ENCODE measurements at places on chromosomes 3 and 15.

GRCh38 chr3:72844436-72844993 lies 3.7 kb downstream of the SHQ1 start:
- no peak for DNase-seq

GRCh38 chr15:36468746-36469145 lies 110.7 kb upstream of the CDIN1 start:
- peak; percentile 91 for DNase-seq

DNA sequence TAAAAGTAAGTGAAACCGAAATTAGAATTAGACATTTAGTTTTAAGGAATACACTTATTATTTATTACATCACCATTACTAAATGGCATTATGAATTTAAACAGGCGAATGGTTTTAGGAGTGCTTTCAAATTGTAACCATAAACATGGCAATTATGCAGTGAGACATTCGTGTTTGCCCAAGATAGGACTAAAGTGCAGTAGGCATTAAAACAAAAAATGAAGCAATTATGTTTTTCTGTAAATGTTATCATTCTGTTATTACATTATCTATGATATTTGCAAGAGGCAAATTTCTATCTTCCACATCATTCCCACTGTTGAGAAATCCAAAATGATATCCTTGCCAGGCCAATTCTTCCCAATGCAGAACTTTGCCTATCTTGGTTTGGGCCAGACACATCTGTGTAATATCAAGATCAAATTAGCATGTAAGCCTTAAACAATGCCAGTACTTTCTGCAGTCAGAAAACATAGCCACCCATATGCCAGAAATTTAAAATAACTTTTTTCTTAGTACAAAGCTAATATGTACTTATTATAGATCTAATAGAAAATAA lies 156.9 kb downstream of the ATP8B4 start:
- DNase-seq: no peak

GRCh38 chr3:195250473-195251251 lies 20.3 kb downstream of the XXYLT1 start:
- DNase-seq: no peak

DNA sequence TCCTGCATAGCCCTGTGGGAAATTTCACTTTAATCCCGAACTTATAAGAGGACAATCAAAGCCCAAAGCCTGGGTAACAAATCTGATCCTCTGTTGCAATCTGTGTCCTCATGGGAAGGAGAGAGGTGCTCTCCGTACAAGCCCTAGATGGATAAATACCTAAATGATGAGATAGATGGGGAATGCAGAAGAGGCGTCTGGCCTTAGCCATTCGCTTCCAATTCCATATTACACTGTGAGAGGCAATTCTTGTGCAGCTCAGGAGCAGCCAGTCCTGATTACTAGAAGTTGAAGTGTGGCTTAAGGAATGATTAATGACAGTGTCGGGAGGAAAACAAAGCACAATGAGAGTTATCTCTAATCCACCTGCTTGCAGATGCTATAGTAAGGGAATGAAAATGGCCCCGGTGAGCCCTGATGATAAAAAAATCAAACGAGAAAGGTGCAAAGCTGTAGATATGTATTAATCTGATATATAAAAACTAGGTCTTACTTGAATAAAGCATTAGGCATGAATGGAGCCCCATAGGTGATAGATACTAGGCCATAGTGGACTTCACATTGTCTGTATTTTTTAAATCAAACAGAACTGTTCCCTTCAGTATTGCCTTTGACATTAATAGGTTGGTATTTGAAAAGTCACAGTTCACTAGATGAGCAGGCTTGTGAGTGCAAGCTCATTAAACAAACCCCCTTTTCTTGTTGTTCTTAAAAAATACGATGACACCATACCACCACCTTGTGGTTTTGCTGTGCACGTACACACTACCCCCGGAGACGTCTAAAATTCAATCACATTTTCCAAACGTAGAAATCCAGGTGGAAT lies 54.2 kb upstream of the TMCO5A start:
- DNase-seq: peak; percentile 65

DNA sequence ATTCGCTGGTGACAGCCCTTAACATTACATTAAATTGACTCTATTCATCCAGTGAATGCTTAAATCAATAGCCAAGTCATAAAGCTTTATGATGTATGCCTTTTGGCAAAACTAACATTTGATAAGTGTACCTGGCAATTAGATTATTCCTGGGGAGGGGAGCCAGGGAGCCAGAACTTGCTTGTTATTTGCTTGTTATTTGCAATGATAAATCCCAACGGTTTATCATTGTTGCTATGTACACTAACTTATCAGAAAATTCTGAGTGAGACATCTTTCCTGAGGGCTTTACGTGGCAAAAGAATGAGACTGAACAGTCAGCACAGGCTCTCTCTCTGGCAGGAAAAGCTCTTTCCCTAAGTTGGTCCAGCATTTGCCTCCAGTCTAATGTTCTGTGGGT lies 35.8 kb upstream of the FBN1 start:
- DNase-seq: no peak

DNA sequence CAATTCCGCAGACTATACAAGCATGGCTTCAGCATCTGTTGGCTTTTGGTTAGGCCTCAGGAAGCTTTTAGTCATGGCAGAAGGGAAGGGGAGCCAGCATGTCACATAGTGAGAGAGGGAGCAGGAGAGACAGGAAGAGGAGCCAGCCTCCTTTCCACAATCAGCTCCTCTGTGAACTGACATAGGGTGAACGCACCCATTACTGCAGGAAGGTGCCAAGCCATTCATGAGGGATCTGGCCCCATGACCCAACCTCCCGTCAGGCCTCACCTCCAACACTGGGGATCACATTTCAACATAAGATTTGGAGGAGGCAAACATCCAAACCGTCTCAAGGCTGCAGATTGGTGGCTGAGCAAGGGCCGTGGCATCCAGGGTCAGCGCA lies 106.3 kb downstream of the LRRK1 start:
- DNase-seq: no peak

DNA sequence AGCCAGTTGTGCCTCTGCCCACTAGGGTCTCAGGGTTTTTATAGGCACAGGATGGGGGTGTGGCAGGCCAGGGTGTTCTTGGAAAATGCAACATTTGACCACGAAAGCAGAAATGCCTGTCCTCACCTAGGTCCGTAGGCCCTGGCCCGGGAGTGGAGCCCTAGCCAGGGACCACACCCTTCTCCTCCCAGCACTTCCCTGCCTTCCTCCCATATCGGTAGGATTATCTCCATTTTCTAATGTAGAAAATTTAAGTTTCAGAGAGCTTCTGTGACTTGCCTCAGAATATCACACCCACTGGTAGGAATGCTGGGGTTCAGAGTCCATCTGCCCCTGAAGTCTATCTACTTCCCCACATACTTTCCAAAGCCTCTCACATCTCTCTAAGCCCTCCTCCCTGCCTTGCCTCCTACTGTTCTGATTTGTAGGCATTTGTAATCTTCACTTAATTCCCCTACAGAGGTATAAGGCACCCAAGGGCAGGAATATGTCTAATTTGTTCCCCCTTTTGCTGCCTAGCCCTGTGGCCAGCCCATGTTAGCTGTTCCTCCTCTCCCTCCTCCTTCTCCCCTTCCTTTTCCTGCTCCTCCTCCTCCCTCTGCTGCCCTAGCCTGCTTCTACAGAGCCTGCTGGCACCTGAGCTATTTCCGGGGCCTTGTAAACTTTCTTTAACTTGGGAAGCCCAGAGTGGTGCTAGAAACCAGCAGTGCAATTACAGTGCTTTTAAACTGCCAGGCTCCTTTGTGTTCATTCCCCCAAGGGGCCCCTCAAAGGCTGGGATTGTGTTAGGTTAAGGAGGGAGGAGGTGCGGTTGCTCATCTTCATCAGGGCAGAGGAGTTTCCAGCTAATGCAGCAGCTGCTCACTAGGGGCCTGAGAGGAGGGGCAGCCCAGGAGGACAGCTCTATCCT lies 71.1 kb downstream of the MRPL46 start:
- DNase-seq: no peak

GRCh38 chr15:63322541-63322940 lies 45.1 kb downstream of the APH1B start:
- no peak for DNase-seq

GRCh38 chr15:46293550-46293949 lies 658.7 kb downstream of the SQOR start:
- no peak for DNase-seq

- peak; percentile 47 for DNase-seq
Observed at GRCh38 chr3:186283651-186284348, 78.2 kb downstream of the DGKG start.
